Regular cardiac myocyte (primary cell): ENCODE measurements at places on chromosomes 5 and 9. TPM values are rescaled to one million over a fixed set of nuclear protein-coding genes. Genes with fewer than 3 reads are reported as not detected.

Gene MSH3
- total RNA-seq: 15.2 and 16.1 TPM in 2 replicates

Gene PGM5
- 8.8 and 33.5 TPM in 2 replicates for total RNA-seq

Gene NUTM2G
- total RNA-seq: not detected in 2 replicates

Gene ADAMTS19
- under 0.01 and 0.28 TPM in 2 replicates for total RNA-seq

Gene NR4A3
- total RNA-seq: 0.58 and 3.7 TPM in 2 replicates

Gene TSSK1B
- total RNA-seq: under 0.01 TPM in 1 of 2 replicates, not detected in the other

Gene CHSY3
- total RNA-seq: 12.5 and 25.1 TPM in 2 replicates
